Osteoblast (primary cell): ENCODE measurements at places on chromosomes 13 and 19.

- DNase-seq = peak; percentile 66
Observed at GRCh38 chr19:16529466-16530144, 12.6 kb downstream of the CHERP start.

GRCh38 chr19:15253513-15253912, 21.3 kb upstream of the EPHX3 start:
- DNase-seq = no peak

DNA sequence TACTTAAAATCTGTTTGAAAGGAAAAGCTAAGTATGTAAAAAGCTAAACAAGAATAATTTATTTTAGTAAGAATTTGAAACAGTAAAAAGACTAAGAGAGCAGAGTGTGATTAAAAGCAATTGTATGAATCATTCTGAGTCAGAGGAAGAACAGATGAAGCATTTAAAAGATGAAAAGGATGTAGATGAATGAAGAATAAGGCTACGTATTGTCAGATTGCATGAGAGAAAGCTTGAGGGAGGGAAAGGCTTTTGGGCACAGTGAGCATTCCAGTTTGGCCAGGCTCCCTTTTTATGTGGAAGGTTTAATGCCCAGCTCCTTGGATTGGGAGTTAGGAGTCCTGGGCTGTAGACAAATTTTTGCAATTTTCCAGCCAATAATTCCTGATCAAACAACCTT, 117.7 kb downstream of the FREM2 start:
- DNase-seq = peak; percentile 14

GRCh38 chr13:81745391-81745790, 1404.5 kb upstream of the SPRY2 start:
- no peak for DNase-seq

- no peak for DNase-seq
Observed at GRCh38 chr19:2060884-2061494, 9.9 kb upstream of the MKNK2 start.

DNA sequence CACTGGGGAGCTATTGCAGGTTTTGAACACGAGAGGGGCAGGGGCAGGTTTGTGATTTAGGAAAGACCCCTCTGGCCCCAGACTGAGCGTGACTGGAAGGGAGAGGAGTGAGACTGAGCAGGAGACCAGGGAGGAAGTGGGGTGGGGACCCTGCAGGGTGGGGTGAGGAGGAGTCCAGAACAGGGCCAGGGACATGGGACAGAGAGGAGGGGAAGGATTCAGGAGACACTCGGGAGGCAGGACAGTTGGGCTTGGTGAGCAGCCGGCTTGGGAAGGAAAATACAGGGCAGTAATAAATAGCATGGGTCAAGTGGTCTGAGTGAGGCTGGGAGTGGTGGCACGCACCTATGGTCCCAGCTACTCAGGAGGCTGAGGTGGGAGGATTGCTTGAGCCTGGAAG, 9.4 kb downstream of the FOSB start:
- DNase-seq = peak; percentile 62

DNA sequence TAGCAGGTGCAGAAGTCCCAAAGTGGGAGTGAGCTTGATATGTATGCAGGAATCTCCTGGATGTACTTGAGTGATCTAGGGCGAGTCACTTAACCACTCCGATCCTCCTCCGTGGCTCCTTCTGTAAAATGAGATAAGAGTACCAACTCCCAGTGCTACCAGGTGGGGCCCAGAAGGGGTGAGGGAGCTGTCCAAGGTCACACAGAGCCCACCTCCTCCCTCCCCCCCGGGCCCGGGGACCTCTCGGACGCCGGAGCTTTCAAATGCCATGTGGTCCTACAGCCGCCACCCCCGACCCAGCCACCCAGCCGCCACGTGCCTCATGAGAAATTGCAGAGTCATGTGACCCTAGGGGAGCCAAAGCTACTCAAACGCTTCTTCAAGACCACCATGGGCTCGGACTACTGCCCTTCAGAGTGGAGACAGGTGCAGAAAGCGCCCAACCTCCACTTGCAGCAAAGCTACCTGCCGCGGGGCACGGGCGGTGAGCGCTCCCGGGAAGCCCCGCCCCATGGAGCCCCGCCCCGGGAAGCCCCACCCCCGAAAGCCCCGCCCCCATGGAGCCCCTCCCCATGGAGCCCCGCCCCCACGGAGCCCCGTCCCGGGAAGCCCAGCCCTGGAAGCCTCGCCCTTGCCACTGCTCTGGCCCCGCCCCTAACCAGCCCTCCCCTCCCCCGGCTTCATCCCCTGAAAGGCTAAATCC, 10.1 kb upstream of the ZNF358 start:
- DNase-seq = peak; percentile 89

- peak; percentile 38 for DNase-seq
Observed at GRCh38 chr19:46133777-46134241, 9.3 kb upstream of the IGFL3 start.

- no peak for DNase-seq
Observed at GRCh38 chr13:33217256-33217655, 68.3 kb downstream of the STARD13 start.

DNA sequence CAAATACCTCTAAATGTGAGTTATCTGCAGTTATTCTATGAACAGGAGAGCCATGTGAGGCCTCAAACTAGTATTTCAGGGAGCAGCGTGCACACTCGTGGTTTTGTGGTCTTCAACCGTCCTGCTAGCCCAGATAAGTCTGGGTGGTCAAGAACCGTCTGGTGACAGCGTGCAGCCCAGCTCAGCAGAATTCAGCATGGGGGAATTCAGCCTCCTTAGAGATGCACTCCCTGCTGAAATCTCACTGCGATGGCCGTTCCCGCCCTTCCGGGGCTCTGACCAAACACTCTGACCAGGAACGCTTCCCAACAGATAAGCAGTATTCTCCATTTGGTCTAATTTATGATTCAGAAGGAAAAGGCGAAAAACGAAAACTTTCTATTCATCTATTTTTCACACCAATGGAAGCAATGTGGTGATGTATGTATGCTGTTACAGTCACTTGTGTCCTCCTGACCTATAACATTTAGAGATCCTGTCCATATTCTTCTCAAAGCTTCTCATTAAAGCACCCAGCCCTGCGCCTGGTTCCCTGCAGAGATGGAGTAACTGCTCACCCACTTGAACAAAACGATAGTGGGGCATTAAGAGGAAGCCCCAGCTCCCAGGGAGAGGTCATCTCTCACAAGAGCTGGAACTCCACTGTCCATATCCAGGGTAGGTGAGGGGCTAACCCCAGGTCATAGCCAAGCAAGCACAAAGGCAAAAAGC, 2.9 kb downstream of the ANKRD27 start:
- no peak for DNase-seq

DNA sequence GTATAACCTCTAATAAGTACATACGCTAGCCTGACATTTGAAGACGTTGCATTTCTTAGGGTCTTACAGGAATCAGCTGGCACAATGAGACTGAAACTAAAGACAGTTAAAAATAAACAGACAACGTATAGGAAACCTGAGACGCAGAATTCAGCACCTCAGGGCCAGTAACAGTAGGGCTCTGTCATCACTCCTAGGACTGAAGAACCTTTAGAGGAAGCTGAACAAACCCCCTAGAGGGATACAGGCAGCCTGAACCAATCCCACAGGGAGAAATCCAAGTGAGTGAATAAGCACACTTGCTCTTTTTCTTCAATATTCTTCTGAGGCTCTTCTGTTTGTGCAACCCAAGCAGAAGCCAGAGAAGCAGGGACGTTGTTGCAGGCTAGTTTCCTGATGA, 53.9 kb upstream of the KLHL1 start:
- DNase-seq = no peak

- DNase-seq = peak; percentile 91
Observed at GRCh38 chr19:4077800-4078684, 11.3 kb upstream of the ZBTB7A start.

DNA sequence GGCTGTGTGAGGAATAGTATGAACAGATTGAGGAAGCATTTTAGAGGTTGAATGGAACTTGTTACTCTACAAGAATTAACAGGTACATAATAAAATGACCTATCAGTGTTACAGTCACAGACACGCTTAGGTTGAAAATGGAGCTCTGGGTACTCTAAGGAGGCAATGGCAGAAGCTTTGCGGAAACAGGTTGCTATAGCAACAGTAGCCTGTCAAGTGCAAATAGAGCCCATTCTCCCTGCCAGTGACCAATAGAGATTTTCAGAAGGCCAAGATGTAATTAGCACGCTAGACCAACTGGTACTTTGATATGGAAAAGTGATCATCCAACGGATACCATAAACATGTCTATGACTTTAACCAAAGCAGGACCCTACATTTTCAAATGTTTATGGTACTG, 148.5 kb upstream of the FREM2 start:
- no peak for DNase-seq

DNA sequence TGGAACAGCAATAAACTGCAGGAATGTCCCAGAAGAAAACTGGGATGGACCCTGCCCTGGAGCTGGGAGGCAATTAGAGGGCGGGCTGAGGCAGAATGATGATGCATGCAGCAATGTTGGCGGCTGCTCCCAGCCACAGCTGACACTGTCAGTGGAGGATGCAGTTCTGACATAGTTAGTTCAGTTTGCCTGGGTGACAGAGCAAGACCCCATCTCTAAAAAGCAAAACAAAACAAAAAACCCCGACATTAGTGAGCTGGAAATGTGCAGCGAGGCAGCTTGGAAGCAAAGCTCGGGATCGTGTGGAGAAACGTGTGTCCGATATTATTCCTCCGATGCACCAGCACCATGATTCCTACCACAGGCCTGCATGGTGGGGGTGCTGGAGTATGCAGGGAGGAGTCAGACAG, 110.1 kb upstream of the UQCRFS1 start:
- DNase-seq = no peak

- DNase-seq = peak; percentile 14
Observed at GRCh38 chr19:35929876-35930275, 6.3 kb upstream of the LRFN3 start.

DNA sequence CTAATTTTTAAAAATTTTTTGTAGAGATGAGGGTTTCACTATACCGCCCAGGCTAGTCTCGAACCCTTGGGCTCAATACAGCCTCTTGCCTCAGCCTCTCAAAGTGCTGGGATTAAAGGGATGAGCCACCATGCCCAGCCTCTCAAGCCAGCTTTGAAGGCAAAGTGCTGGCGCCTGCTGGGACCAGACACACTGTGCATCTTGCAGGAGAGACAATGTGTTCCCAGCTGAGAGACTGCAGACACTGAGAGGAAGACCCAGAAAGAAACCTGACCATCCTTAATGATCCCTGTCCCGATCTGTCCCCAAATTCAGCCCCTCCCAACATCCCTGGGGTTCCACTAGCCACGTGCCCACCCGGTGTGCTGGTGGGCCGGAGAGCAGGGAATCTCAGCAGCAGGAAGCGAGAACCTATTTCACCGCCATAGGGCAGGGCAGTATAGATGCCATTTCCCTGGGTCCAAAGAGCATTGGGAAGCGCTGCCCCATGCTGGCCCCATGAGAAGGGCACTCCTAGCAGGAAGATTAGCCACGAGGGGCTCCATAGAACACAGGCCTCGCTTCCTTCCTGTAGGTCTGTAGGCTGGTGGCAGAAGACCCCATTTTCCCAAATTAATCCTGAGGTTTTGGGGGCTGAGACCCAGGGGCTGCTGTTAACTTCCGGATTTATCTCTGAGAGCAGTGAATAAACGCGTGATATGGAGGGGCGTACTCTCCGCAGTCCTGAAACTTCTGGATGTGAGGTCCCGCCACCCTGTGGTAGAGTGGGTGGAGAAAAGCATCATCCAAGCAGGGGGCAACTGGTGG, 968 bp downstream of the RAVER1 start:
- DNase-seq = peak; percentile 86

DNA sequence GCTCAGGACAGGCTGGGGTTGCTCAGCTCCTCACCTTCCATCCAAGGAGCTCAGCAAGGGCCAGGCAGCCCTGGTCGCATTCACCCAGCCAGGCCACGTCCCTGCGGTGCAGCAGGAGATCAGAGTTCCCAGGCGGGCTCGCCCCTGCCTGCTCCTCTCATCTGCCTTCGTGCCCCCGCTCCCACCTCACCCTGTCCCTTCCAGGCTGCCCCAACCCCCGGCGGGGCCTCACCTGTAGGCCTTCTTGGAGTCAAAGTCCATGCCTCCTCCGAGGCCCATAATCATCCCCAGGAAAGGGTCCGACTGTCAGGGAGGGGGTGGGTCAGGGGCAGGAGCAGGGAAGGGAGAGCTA, 1.3 kb upstream of the RINL start:
- no peak for DNase-seq

GRCh38 chr13:84648069-84648640, 765.9 kb upstream of the SLITRK1 start:
- DNase-seq = no peak
